ENCODE measurements at places on chromosomes 7 and 10.

GRCh38 chr7:136923111-136923667, 54.7 kb downstream of the CHRM2 start:
- DNase-seq, result no peak

DNA sequence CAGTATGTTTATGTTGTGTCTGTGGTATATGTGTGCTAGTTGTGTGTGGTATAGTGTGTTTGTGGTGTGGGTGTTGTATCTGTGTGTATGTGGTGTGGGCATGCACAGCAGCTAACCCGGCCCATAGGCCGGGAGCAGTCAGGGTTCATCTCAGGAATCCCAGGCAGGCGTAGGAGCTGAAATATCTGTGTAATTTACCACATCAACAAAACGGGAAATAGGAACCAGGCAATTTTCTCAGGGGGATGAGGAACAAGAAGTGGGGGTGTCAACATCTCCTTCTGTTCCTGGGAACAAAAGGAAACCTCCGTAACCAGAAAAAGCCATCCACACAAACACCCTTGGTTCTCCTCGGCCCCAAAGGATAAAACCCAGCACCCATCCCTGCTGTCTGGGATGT, 24.5 kb upstream of the ZNF488 start:
- no peak for DNase-seq

DNA sequence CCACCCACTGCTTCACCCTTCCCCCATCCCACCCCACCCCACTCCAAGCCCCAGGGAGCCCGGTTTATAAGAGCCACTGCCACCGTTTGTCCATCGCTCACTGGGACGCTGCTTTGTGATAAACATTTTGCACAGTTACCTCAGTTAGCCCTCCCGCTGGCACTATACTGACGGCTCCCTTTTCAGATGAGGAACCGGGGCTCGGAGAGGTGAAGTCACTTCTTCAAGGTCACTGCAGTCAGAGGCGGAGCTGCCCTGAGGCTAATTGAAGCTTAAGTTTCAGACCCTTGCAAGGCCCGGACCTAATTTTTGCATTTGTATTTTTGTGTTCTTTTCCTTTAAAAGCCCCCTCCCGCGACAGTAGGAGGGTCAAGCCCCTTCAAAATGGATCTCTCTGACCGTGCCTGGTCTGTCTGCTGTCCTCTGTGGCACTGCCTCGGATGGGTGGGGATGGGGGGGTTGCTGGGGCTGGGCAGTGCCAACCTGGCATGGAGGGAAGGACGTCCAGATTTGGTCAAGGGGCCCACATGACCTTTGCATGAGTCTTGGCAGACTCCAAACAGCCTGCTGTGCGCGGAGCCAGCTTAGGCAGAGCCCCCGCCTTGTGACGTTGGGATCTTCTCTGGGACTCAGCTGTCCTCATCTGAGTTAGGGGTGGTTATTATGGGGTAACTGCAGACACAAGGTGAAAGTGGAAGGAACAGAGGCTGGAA, 17.7 kb upstream of the NODAL start:
- DNase-seq, result no peak

DNA sequence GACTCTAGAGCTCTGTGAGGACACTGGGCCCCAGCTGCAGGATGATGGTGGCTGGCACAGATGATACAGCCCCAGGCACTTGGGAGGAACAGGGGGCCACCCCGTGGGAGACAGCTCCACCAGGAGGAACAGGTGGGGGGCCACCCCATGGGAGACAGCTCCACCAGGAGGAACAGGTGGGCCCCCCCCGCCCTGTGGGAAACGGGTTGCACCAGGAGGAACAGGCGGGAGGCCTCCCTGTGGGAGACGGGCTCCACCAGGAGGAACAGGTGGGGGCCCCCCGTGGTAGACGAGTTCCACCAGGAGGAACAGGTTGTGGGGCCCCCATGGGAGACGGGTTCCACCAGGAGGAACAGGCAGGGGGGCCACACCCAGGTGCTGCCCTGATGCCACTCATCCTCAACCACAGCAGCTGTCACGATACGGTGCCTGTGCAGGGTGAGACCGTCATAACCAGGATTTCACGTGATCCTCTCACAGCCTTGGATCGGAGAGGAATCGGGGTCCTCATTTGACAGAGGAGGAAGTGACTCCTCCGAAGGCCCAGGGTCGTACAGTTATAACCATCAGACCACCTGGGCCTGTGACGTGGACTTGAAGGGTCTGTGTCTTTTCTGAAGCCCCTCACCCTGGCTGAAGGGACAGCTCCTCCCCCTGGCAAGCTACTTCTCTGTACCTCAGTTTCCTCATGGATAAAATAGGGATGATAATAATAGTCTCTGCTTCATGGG, 49.2 kb upstream of the NANOS1 start:
- DNase-seq, result no peak

GRCh38 chr7:74083928-74084721, 521 bp downstream of the LIMK1 start:
- no peak for DNase-seq

DNA sequence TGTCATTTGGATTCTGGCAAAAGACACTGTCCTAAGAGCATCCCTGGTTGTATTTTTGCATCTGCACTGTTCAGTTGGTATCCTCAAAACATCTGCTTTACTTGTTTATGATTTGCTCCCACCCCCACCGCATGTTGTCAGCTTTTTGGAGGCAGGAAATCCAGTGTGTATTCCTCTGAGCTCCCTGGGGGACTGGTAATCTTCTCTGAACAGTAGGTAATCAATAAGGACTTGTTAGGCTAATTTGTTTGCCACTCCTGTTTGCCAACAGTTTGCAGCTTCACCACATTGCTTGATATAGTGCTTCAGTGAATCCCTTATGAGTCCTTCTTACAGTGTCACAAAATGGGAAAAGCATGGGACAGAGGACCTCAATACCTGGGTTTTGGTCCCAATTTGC, 49.1 kb downstream of the FEZF1 start:
- DNase-seq, result no peak

- no peak for DNase-seq
These were observed 111.5 kb downstream of the HDAC9 start for GRCh38 chr7:18607025-18607424.

DNA sequence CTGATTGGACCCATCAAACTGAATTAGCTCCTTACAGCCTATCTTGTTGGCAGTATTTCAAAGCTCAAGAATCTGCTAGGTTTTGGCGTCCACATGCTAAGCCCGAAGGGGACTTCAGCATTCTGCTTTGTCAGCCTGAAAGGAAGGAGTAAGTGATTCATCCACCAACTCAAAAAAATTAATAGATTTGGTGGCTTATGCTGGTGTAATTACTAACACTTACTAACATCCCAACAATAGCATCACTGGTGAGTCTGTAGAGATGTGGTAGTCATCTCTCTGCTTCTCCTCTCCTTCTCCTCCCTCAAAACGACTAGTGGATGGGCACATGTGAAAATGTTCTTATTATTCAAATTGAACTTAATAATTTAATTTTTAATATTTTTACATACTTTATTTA, 53.8 kb upstream of the EGR2 start:
- no peak for DNase-seq

- DNase-seq, result peak; percentile 78
These were observed at the start of gene MYO1G for GRCh38 chr7:44978511-44979366. MYO1G (minus strand) TSS chr7:44979015; CDS start chr7:44978961, 54 bp downstream.

GRCh38 chr10:122503012-122503411, 41.7 kb downstream of the HTRA1 start:
- DNase-seq, result no peak

- no peak for DNase-seq
These were observed 29.8 kb downstream of the STRA8 start for GRCh38 chr7:135263321-135263970.

- DNase-seq, result no peak
These were observed 18.9 kb upstream of the OPN4 start for GRCh38 chr10:86635402-86635801.

DNA sequence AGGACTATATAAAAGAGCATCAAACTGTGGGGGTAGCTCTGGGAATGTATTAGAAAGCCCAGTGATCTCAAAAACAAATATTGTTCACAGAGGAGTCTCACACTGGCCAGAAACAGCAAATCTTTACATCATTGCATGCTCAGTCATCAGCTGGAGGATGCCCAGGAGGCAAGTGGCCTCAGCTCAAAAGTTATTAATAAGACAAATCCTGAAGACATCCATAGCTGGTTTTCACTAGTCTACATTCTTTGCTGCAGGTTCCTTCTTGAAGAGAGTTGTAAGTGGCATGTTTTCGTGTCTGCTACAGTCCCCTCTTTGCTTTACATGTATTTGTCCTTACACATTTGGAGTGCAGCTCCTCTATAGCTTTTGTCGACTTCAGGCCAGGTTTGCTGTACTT, 8.6 kb upstream of the CCDC7 start:
- DNase-seq, result no peak

DNA sequence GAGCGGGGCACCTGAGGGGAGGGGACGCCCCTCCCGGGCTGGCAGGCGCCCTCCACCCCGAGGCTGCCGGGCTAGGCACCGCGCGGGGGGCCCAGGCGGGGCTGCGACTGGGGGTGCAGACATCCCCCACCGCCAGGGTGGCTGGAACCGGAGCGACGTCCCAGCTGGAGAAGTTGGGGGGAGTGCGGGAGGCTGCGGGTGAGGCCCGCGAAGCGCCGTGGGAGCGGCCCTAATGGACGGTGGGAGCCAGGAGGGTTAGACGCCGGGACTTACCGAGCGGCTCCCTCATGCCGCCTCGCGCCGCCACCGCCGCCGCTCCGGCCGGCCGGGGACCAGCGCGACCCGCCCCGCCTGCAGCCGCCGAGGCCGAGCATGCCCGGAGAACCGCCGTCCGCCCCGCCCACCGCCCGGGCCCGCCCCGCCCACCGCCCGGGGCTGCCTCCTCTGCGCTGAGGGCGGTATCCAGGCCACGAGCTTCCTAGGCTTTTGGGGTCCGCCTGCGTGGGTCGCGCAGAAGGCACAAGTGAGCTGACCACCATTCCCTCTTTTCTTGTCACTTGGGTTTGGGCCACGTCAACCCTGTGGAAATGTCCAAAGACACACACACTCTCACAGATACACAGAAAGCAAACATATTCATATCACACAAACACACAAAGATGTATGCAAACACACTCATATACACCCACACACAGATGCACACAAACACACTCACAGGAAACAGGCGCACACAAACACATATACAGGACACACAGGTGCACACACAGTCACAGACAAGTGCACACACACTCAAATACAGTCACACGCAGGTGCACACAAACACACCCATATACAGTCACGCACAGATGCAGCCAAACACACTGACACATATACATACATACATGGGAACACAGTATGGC, at the start of gene JCAD:
Gene JCAD (minus strand): TSS at position 378 of the 899 bp plus-strand sequence. CDS start 11,774 bp downstream, outside the sequence.
- DNase-seq, result peak; percentile 64

DNA sequence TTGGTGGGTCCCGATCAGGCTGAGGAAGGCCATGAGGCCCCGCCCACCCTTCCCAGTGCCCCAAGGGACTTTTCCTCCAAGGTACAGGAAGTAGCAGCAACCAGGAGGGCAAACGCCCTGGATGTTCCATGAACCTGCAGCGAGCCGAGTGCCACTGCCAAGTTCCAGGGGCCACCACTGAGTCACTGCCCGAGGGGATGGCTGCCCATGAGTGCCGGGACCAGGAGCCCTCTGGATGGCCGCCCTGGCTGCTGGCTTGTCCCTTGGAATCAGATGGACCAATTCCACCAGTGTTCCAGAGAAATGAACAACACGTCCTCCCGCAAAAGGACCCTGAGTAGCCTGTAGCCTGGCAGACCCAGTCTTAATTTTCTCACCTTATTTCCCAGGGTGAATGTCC, 74.2 kb downstream of the ZRANB1 start:
- no peak for DNase-seq

- DNase-seq, result no peak
These were observed 394.8 kb upstream of the IGFBP3 start for GRCh38 chr7:46315891-46316290.

DNA sequence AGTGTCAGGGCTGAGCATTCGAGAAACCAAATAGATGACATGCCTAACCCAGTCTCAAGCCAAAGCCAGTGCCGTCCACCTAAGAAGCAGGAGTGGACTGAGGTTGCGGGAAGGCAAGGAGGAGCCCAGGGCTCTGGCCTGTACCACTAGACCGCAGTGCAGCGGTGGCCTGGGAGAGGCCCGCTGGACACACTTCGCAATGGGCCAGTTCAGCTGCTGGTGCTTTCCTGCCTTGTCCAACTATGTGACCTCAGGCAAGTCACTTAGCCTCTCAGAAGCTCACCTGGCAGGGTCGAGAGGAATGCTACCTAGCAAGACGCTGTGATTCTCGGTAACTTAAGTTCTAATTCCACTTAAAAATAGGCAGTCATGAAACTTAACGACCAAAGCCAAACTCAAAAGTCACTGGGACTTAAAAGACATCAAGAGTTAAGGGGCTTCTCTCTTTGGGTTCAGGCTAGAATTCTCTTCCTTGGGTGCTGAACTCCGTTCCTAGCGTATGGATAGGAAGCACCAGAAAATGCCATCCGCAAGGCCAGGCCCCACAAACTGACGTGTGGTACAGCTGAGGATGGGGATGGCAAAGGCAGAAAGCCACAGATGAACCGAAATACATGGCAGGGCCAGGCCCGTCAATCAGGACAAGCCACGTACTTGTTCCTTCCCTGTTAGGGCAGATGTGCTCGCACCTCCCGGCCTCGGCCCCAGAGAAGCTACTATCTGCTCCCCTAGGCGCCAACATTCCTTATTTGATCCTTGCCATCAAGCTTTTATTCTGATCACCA, 34.2 kb downstream of the CTBP2 start:
- no peak for DNase-seq

- DNase-seq, result no peak
These were observed 382 bp downstream of the DIP2C start for GRCh38 chr10:689121-689451.

GRCh38 chr10:129712000-129712399, 245.0 kb downstream of the MGMT start:
- DNase-seq, result no peak

DNA sequence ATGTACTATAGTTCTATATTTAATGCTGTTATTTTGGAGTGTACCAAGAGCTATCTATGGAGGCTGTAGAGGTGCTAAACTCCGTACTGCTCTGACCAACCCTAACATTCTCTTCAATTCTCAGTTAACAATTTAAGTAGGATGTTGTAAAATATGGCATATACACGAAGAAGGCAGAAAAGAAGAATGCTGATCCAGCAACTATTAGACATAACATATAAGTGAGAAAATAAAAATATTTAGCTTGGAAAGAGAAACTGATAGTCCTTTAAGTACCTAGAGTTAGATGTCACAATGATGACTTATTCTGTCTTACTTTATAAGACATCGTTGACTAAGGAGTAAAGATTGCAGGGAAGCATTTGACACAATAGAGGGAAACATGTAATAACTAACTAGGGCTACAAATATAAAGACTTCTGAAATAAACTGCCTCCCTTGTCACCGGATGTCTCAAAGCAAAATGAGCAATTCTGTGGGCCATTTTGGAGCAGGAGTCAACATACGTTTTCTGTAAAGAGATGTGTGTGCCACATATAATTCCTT, 159.5 kb downstream of the CPEB3 start:
- DNase-seq, result no peak

- DNase-seq, result no peak
These were observed 692.6 kb downstream of the ZWINT start for GRCh38 chr10:55668326-55668922.
